ENCODE measurements at places on chromosomes 12 and 14.

DNA sequence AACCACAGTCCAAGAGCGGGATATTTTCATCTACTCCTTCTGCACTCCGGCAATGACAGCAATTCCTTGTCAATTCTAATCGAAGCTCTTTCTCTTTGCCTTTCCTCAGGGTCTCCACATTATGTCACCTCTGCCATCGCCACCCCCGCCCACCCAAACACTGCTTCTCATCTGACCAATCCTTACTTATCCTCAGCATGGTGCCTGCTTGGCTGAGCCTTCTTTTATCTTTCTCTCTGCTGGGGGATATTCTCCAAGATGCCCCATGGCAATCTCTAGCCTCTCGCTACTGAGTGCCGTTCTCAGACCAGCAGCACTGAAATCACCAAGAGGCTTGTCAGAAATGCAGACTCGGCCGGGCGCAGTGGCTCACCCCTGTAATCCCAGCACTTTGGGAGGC is 100.6 kb downstream of the PTPRB start:
- no peak for DNase-seq

GRCh38 chr12:42099433-42099832 is 45.2 kb downstream of the GXYLT1 start:
- DNase-seq = no peak

DNA sequence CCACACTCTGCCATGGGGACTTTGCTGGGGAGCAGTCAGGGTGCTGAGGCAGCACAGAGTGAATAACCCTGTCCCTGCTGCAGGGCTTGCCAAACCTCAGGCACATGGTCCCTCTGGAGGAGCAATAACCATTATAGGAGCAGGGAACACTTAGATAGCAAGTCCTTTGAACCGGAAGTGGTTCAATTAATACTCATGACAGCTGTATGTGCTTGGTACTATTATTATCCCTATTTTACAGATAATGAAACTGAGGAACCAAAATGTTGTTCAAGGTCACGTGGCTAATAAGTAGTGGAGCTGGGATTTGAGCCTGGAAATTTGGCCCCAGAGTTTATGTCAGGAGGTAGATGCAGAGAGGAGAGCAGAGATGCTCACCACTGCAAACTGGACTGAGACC is 49.0 kb downstream of the RFX4 start:
- DNase-seq = no peak

- DNase-seq = no peak
These were observed 288.4 kb downstream of the GXYLT1 start for GRCh38 chr12:41856228-41856627.

- DNase-seq = no peak
These were observed 1.6 kb upstream of the PRPH start for GRCh38 chr12:49293056-49293956.

DNA sequence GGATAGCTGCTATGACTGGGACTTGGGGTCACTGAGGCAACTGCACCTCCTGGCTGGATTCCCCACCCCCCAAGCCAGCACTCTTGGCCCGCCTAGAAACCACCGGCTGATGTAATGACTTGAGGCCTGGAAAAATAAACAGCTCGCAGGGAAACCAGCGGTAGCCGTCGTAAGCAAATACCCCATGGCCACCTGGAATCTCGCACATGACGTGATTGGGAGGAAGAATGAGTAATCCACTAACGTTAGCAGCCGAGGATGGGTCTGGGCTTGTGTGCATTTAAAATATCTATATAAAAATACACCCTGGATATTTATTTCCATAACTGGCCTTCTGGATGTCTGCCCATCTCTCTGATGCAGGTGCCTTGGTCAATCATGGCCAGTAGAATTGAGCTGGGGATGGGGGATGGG is 120.1 kb downstream of the SMOC1 start:
- no peak for DNase-seq

- no peak for DNase-seq
These were observed 8.0 kb downstream of the YY1 start for GRCh38 chr14:100246809-100247428.

DNA sequence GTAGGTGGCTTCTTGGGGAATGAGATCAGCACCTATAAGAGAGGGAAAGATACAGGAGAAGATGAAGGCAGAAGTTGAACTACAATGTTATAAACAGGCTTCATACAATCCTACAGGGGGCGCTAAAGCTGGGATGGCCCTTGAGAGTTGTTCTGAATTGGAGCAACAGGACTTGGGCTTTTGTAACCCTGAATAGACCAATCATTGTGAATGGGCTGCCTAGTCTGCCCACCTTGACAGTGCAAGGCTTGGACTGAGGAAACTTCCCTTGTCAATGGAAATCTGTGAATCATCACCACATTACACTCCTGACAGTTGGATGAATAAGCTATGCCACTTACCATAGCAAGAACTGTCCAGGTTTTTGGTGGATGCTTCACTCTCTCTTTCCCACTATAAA is 306.1 kb downstream of the KCNC2 start:
- DNase-seq = no peak

GRCh38 chr12:64186789-64187188 is 35.3 kb downstream of the KICS2 start:
- no peak for DNase-seq

- no peak for DNase-seq
These were observed 4.1 kb upstream of the CISTR start for GRCh38 chr12:53755893-53756292.

DNA sequence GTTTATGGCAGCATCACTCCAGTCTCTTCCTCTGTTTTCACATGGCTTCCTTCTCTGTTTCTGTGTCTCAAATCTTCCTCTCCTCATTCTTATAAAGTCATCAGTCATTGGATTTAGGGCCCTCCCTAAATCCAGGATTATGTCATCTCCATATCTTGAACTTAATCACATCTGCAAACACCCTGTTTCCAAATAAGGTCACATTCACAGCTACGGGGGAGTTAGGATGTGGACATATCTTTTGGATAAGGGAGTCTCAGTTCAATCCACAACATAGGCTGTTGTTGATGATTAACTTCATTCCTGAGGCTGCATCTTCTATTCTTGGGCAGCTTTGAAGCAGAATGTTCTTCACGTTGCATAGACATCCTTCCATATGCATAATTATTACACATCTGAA is 40.3 kb upstream of the NTF3 start:
- DNase-seq = no peak

GRCh38 chr12:2998789-2999264 is 39.6 kb downstream of the TEAD4 start:
- no peak for DNase-seq

DNA sequence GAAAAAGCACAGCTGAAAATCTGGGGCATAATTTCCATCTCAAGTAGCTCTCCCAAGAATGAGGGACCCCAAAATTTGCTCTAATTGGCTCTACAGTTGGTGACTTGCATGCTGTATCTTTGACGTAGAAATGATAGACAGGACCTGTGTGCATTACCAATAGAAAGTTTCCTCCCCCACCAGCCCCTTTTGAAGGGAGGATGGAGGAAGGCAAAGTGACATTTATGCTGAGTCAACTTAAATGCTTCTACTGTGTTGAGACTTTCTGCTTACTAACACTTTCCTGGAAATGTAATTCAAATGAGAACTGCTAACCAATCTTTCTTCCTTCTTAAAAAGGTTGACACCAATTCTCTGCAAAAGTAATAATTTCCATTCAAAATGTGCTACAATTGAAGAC is 31.9 kb downstream of the TSPAN8 start:
- no peak for DNase-seq

- DNase-seq = no peak
These were observed 1.4 kb downstream of the GNS start for GRCh38 chr12:64757771-64758170.

DNA sequence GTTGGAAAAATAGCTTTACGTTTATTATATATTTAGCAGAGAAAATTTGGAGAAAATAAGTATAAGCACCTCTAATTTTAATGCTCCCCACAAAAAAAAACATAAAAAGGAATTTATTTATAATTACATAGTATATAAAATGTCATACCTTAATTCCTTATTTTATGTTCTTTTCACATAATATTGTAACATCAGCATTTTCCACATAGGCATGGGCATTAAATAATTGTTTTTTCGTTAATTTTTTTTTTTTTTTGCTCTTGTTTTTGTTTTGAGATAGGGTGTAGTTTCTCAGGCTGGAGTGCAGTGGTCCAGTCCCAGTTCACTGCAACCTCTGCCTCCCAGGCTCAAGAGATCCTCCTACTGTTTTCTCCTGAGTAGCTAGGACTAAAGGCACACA is 329.8 kb upstream of the FOXG1 start:
- DNase-seq = no peak

GRCh38 chr12:2739832-2740641 is 54.7 kb upstream of the FKBP4 start:
- no peak for DNase-seq

DNA sequence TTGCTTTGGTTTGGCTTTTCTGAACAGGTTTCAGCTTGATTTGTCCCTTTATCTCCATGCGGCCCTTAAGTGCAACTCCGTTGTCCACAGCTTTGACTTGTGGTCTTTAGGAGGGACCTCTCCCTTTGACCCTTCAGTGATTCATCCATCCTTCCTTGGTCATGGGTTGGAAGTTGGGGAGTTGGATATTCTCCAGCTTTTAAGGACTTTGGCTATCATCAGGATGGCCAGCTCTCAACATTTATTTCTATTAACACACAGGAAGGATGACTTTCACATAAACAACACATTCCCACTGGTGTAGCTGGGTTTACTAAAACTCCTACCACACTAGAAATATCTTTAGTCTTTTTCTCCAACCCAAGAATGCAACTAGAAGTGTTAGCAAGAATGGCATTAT is 50.9 kb upstream of the E2F7 start:
- no peak for DNase-seq

GRCh38 chr14:85042301-85042700 is 487.6 kb upstream of the FLRT2 start:
- no peak for DNase-seq

DNA sequence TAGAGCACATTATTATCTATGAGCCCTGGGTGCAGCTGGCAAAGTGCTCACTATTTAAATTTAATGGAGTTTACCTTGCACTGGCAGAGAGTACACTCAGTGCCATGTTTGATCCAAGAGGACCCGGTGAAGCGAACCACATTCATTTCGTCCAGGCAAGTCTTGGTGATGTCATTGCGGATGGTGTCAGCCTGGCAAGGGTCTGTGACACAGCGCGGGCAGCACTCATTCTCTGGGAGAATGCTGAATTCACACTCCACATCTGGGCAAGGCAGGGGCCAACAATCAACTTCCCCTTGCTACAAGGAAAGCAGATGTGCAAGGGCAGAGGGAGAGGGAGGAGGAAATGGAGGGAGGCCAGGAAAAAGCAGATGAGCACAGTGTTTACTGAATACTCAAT is 356.2 kb downstream of the NELL2 start:
- DNase-seq = no peak

DNA sequence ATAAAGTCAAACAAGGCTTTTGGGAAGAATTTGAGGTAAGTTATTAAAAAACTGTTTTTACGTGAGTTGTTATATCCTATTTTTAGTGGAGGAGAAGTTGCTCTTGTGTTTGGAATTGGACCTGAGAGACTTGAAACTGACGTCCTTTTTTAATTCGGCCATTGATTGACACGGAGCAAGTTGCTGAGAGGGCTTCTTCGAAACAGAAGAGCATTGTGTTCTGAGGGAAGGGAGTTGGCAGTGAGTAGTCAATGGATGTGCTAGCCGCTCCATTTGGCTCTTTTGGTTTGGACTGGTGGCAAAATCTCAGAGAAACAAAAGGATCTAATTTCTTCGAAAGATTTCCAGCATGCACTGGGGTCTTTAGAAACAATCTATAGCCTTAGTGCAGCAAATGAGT is 37.3 kb downstream of the PTPN11 start:
- DNase-seq = no peak

GRCh38 chr12:75635606-75636444 is 124.4 kb upstream of the KRR1 start:
- no peak for DNase-seq

GRCh38 chr14:89924268-89924667 is 30.3 kb downstream of the EFCAB11 start:
- no peak for DNase-seq

- no peak for DNase-seq
These were observed 21.7 kb downstream of the PAPLN start for GRCh38 chr14:73258845-73259611.

GRCh38 chr12:130192642-130193345 is 30.5 kb downstream of the FZD10 start:
- no peak for DNase-seq

DNA sequence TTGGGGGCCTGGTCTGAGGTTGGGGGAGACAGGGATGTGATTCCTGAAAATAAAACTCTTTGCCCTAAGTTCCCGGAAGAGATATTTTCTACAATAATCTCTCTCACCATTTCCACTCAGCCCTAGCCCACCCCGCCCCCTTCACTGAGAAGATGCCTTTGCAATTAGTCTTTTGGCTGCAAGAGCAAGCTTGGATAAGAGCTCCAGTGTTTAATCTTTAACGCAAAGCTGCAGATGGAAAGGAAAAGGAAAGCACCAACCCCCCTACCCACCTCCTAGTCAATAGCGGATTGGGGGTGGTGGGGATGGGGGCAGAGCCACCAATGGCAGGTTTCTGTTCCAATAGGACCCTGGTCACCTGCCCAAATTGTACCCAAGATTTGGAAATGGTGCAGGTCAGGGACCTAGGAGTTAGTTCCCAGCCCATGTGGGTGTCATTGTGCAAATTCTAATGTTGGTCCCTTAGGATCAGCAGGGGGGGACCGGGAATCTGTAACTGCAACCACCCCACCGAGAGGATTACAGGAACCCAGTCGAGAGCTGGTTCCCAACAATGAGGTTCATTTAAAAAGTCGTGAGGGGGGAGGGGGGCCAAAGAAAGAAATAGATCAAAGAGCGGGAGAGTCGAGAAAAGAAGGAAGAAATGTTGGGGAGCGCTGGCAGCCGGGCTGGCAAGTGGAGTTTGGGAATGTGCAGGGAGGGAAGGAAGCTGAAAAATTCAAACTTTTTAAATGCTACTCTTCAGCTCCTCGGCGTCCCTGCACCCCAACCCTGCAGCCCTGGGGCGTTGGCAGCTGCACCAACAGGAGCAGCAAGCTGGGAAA is 1.6 kb downstream of the ZFP36L1 start:
- no peak for DNase-seq
